Activated CD4-positive, alpha-beta T cell treated with anti-CD3 and anti-CD28 coated beads for 36 hours (primary cell): ENCODE measurements at places on chromosomes 3 and 15. TPM values are rescaled to one million over a fixed set of nuclear protein-coding genes. Genes with fewer than 3 reads are reported as not detected.

- no peak overlapping the region for H3K27ac ChIP-seq
- no peaks in the 10 kb centered on the region for H3K36me3 ChIP-seq
- DNase-seq, result no peak
- no peaks in the 10 kb centered on the region for H3K27me3 ChIP-seq
- H3K4me3 ChIP-seq, result no peak overlapping the region
These were observed 355.5 kb downstream of the OCA2 start for GRCh38 chr15:27743638-27744037.

DNA sequence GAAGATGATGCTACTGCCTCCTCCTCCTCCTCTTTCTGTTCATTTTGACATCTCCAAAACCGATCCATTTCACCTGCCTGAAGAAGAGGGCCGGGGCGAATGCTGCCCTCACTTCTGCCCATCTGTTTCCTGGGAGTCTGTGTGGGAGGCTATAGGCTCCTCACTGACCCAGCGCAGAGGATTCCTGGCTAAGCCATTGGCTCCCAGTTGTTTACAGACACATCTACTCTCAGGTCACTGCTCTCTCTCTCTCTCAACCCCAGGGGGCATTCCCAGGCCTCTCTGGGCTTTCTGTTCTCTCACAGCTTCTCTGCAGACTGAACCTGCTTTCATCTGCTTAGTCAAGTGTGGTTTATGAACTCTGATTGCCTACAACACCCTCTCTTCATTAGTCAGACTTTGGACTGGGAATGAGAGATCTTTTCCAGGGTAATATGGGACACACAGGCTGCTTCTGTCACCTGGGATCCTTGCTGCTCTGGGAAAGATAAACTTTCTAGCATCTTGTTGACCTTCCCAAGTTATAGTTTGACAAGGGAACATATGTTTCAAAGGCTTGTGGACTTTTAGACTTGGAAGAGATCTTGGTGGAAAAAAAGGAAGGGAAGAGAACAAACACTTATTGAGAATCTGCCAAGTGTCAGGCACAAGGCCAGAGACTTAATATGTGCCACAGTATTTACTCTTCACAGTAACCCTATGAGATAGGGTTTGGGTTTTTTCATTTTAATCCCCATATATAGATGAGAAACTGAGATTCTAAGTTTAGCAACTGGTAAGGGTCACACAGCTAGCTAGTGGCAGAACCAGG, 30.2 kb upstream of the USP3 start:
- peak overlapping the region; percentile 9 for H3K4me3 ChIP-seq
- peak; percentile 84 for DNase-seq
- no peaks in the 10 kb centered on the region for H3K36me3 ChIP-seq

DNA sequence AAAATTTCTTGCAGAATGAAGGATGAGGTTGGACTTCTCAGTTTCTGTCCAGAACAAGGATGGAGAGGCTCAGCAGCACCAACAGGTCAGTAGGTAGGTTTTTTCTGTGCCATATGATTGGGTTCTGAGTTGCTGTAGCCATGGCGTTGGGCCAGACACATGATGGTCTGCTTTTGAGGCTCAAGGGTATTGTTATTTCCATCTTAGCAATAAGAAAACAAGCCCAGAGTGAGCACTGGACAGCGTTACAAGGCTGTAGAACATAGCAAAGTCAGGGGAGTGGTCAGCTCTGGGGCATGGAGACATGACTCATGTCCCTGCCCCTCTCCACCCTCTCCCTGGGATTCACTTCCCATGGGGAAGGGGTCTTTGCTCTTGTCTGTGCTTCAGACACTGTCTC, 137.6 kb upstream of the TOPAZ1 start:
- no peak overlapping the region for H3K27ac ChIP-seq
- peaks cover 33% of the 10 kb centered on the region for H3K27me3 ChIP-seq
- no peaks in the 10 kb centered on the region for H3K36me3 ChIP-seq

DNA sequence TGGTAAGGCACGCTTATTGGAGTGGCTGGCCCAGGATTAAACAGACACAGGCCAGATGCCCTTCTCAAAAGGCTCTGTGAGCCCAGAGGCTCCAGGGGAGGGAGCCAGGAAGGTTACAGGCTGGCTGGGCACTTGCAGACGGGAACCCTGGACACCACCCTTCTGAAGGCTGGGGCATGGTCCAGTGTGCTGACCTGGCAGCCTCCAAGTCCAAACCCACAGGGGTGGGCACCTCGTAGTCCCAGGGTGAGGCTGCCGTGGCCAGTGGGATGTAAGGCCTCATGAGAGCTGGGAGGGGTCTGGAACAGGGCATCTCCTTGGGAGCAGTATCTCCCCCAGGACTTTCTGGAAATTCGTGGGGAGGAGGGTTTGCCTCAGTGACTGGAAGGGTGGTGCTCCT, 19.6 kb downstream of the EFCC1 start:
- H3K36me3 ChIP-seq, result no peaks in the 10 kb centered on the region
- no peaks in the 10 kb centered on the region for H3K27me3 ChIP-seq
- H3K4me1 ChIP-seq, result peaks cover 25% of the 10 kb centered on the region
- DNase-seq, result no peak

GRCh38 chr15:65176056-65176455, 9.1 kb downstream of the CLPX start:
- peaks cover 12% of the 10 kb centered on the region for H3K4me1 ChIP-seq
- H3K4me3 ChIP-seq, result no peak overlapping the region
- H3K27ac ChIP-seq, result no peak overlapping the region
- H3K27me3 ChIP-seq, result no peaks in the 10 kb centered on the region
- no peak for DNase-seq

DNA sequence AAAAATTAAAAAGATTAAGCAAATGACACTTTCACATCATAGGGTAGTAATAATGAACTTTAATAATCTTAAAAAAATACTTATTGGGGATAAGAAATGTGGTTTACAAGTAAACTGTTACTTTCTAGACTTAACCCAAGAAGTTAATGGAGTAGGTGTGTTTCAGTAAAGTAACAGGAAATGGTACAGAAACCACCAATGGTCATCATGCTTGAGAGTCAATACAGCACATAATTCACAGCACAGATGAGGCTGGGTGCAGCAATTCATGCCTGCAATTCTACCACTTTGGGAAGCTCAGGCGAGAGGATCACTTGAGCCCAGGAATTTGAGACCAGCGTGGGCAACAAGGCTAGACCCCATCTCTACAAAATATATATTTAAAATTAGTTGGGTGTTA, 11.5 kb upstream of the USP50 start:
- peaks cover 25% of the 10 kb centered on the region for H3K36me3 ChIP-seq
- H3K4me1 ChIP-seq, result peaks cover 24% of the 10 kb centered on the region
- no peak overlapping the region for H3K4me3 ChIP-seq
- no peaks in the 10 kb centered on the region for H3K27me3 ChIP-seq
- DNase-seq, result no peak

GRCh38 chr3:69013253-69014021, at the start of gene EOGT:
EOGT (minus strand) TSS chr3:69013684; CDS start chr3:69009846, 3,838 bp downstream.
- H3K4me3 ChIP-seq, result peak within 1 kb of the TSS; percentile 77
- H3K27me3 ChIP-seq, result no peaks in the 10 kb centered on the region
- DNase-seq, result peak; percentile 88
- peaks cover 21% of the 10 kb centered on the region for H3K36me3 ChIP-seq

- peaks cover 10% of the 10 kb centered on the region for H3K36me3 ChIP-seq
- peaks cover 21% of the 10 kb centered on the region for H3K4me1 ChIP-seq
- no peak overlapping the region for H3K4me3 ChIP-seq
- DNase-seq, result peak; percentile 5
- no peak overlapping the region for H3K27ac ChIP-seq
- no peaks in the 10 kb centered on the region for H3K27me3 ChIP-seq
These were observed 3.0 kb downstream of the MYEF2 start for GRCh38 chr15:48175126-48175525.

DNA sequence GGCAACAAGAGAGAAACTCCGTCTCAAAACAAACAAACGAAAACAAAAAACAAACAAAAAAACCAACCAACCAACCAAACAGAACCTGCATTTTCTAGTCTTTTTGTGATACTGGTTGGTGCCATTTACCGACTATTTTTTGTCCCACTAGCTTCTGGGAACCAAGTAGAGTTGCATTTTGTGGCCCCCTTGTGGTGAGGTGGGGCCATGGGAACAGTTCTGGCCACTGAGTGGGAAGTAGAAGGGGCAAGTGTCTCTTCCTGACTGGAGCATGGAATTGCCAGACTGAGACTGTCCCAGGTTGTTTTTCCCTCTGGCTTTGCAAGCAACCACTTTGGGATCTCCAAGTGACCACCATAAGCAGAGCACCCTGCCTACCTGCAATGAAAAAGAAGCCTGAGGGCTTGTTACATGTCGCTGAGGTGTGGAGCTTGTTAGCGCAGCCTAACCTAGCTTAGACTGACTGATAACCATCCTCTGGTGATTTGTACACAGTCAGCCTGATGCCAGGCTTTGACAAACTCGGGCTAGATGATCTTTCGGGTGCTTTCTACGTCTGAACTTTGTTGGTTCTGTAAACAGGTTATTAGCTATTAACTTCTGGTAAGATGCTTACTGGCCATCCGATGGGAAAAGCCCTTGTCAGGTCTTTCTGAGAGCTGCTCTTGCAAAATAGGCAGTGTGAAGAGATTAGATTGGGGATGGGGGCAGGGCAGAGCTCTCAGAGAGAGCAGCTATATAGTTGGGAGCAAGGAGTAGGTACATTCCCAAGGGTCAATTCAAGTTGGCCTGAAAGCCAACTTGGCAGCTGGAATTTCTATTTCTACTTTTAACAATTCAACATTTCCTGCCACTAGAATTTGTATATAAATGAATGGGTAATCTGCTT, 172.2 kb downstream of the SSR3 start:
- H3K4me1 ChIP-seq, result no peaks in the 10 kb centered on the region
- H3K27me3 ChIP-seq, result peaks cover 2% of the 10 kb centered on the region
- H3K4me3 ChIP-seq, result no peak overlapping the region
- H3K36me3 ChIP-seq, result no peaks in the 10 kb centered on the region
- DNase-seq, result peak; percentile 43

GRCh38 chr3:19934098-19934566, at the start of gene EFHB:
EFHB (minus strand) TSS chr3:19934217; CDS start chr3:19934018, 199 bp downstream.
- peaks cover 10% of the 10 kb centered on the region for H3K27me3 ChIP-seq
- DNase-seq, result peak; percentile 42
- peaks cover 5% of the 10 kb centered on the region for H3K36me3 ChIP-seq
- H3K4me3 ChIP-seq, result peak within 1 kb of the TSS; percentile 28
- peaks cover 44% of the 10 kb centered on the region for H3K4me1 ChIP-seq

Gene PLA2G4F
- total RNA-seq, result not detected

Gene PODXL2
- 1.9 TPM for total RNA-seq

Gene LOXL1
- total RNA-seq, result 2.5 TPM

Gene NGRN
- total RNA-seq, result 23.9 TPM

Gene ACVR2B
- total RNA-seq, result 5.7 TPM

Gene WDR72
- not detected for total RNA-seq

Gene CCDC54
- not detected for total RNA-seq

Gene AMIGO3
- 0.07 TPM for total RNA-seq
